ENCODE measurements at places on chromosomes 11 and 22. TPM values are rescaled to one million over a fixed set of nuclear protein-coding genes. Genes with fewer than 3 reads are reported as not detected.

DNA sequence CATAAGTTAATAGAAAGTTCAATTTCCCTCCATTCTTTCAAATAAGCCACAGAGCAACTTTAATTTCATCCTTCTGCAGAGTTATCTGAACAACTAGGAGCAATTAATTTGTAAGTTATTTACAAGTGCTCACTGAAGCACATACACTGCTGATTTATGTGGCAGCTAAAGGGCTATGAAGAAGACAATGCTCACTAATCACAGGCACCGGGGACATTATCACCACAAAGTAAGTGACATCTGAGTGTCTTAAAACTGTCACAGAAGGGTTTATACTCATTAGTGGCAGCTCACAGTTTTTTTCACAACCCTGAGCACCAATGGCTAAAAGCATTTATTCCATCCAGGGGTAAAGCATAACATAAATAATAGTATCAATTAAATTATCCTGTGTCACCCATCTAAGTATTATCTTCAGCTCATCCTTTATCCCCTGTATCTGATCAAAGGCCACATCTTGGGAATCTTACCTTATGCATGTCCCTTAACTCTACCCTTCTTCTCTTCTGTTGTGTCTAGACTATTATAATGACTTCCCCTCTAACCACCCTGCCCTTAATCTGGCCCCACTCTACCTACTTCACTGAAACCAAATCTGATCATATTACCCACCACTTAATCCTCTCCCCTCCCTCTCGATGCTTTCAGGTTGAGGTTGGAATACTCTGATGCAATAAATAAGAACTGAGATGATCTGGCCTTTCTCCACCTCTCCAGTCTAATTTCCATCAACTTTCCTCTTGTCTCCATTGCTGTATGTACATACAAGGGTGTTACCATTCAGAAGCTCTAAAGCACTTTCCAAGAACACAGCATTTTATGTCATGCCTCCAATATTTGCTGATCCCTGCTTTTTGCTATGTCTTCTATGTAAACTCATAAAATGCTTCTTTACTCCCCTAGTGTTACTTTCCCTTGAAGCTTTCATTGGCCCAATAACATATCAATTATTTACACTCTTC lies 252.7 kb downstream of the CASP12 start:
- peaks cover 4% of the 10 kb centered on the region for H3K4me1 ChIP-seq
- H3K36me3 ChIP-seq = peaks cover 3% of the 10 kb centered on the region
- no peak for DNase-seq
- no peak overlapping the region for H3K27ac ChIP-seq
- H3K27me3 ChIP-seq = no peaks in the 10 kb centered on the region

GRCh38 chr11:47004595-47005033 lies 68.1 kb downstream of the CSTPP1 start:
- peaks cover 21% of the 10 kb centered on the region for H3K4me1 ChIP-seq
- H3K27ac ChIP-seq = peak overlapping the region; percentile 5
- no peak overlapping the region for H3K4me3 ChIP-seq
- peaks cover 2% of the 10 kb centered on the region for H3K36me3 ChIP-seq

GRCh38 chr11:7353100-7353499 lies 101.4 kb downstream of the SYT9 start:
- no peaks in the 10 kb centered on the region for H3K36me3 ChIP-seq
- no peak overlapping the region for H3K27ac ChIP-seq
- DNase-seq = peak; percentile 70
- no peaks in the 10 kb centered on the region for H3K4me1 ChIP-seq
- peaks cover 1% of the 10 kb centered on the region for H3K27me3 ChIP-seq

Gene CYP2D6
- 3.8 TPM for total RNA-seq

Gene TRIM6
- 0.14 TPM for total RNA-seq
